ENCODE measurements at places on chromosomes 2 and 18. TPM values are rescaled to one million over a fixed set of nuclear protein-coding genes. Genes with fewer than 3 reads are reported as not detected.

- DNase-seq: no peak
These were observed 48.5 kb upstream of the PELI1 start for GRCh38 chr2:64192664-64193105.

GRCh38 chr18:43389163-43389562 lies 111.9 kb upstream of the SYT4 start:
- DNase-seq: no peak

GRCh38 chr18:76857476-76857875 lies 35.1 kb downstream of the ZNF236 start:
- no peak for DNase-seq

- DNase-seq: no peak
These were observed 133.0 kb upstream of the SLC14A2 start for GRCh38 chr18:45482286-45482685.

GALNT14 gene
- total RNA-seq: 61.9 TPM

All from Calu3 (cell line).